ENCODE measurements at places on chromosomes 6 and 20.
A peak's percentile ranks its signal among the peaks of the same experiment; 100 is the strongest.

DNA sequence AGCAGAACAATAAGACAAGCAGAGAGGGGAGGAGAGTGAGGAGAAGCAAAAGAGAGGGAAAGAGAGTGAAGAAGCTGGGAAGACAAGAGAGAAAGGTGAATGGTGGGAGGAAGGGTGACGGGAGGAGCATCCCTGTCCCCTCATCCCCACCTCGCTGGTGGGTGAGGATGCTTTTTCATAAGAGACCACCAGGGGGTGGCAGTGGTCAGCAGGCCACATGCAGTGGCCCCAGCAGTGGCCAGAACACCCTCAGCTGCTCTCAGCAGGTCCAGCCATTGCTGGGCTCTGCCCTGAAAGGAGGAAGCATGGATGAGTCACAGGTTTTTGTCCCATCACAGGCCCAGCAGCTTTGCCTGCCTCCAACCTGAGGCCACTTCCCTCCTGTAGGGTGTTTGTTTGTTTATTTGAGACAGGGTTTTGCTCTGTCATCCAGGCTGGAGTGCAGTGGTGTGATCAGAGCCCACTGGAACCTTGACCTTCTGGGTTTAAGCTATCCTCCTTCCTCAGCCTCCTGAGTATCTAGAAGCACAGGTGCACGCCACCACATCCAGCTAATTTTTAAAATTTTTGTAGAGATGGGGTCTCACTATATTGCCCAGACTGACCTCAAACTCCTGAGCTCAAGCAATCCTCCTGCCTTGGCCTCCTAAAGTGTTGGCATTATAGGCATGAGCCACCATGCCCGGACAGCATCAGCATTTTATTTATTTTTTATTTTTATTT lies 24.0 kb downstream of the FGD2 start:
- DNase-seq: peak; percentile 98

DNA sequence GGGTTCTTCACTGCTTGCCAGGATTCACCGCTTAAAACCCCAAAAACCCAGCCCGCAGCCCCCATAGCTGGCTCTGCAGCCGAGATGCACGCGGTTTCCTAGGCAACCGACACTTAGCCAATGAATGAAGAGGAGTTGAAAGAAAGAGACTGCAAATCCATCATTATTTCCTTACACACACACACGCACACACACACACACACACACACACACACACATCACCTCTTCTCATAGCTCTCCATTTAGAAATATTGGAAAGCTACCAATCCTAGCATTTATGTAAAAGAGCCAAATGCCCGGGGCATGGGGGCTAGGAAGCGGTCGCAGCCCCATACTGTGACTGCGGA lies 3.4 kb upstream of the TUBB2B start:
- DNase-seq: no peak

DNA sequence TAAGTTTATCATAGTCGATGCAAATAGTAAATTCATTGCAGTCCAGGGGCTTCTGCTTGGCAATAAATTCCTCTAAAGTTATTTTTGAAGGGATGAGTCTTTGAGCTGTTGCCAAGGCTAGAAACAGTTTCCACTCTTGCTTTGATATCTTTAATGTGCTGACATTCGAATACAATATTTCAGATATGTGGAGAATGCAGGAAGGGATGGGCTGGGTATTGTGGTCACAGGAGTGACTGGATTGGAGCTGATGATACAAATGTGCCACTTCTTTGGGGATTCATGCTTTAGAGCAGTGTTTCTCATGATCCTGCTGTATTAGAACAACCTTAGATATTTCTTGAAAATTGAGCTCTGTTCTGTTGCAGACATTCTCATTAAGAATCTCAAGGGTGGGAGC lies 139.0 kb downstream of the PRDM13 start:
- no peak for DNase-seq

GRCh38 chr6:5053864-5054244 lies 31.3 kb upstream of the PPP1R3G start:
- DNase-seq: no peak

- DNase-seq: no peak
Observed at GRCh38 chr20:56925831-56926170, 296.7 kb downstream of the TFAP2C start.

All from suppressor macrophage treated with lipopolysaccharide for 1 hour (primary cell).